ENCODE measurements at places on chromosomes 3 and 15. TPM values are rescaled to one million over a fixed set of nuclear protein-coding genes. Genes with fewer than 3 reads are reported as not detected.

DNA sequence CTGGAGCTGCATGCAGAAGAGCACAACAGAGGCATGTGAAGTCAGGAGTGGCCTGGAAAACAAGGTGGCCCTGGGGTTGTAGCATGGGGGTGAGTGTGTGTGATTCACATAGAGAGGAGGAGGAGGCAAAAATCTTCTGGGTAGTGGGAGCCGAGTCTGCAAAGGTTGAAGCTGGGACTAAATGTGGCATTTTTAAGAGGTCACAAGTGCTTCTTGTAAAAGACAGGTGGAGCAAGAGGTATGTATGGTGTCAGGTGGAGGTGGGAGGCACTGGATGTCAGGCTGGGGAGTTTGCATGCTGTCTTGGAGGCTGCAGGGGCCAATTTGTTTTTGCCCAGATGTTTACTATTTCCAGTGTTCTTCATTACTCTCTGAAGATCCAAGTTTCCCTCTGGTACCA is 42.4 kb downstream of the C3orf20 start:
- no peaks in the 10 kb centered on the region for H3K4me1 ChIP-seq
- no peak overlapping the region for H3K4me3 ChIP-seq
- no peaks in the 10 kb centered on the region for H3K36me3 ChIP-seq
- DNase-seq: no peak

DNA sequence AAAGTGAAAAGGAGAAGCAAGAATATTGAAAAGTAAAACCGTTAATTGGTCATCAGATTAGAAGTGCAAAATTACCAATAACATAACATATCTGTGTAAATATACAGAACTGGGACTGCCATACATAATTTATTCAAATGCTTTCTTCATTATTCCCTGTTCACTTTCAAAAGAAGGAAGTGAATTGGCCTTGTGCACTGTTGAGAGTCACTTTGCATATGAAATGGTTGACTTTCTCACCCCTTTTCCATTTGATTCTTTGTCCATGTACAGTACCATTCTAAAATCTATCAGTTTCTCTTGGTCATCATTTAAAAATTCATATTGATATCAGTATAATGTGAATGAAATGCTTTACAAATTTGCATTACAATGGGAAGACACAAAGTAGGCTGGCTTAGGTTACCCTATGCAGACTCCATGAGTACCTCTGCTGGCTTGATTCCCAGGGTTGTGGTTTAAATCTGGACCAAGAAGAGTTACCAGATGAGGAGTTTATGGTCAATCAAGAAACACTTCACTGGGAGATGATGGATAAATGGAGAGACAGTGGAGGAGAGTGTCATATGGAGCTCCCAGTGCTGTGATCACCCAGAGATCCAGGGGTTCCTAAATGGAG is 210.9 kb upstream of the TOPAZ1 start:
- no peak overlapping the region for H3K27ac ChIP-seq
- no peaks in the 10 kb centered on the region for H3K36me3 ChIP-seq
- no peak for DNase-seq
- H3K27me3 ChIP-seq: 0 out of 2 replicates have a peak, but pooled peaks cover 2% of the 10 kb centered on the region

GRCh38 chr3:72060447-72061034 is 275.6 kb upstream of the PROK2 start:
- H3K27ac ChIP-seq: no peak overlapping the region
- no peaks in the 10 kb centered on the region for H3K27me3 ChIP-seq
- no peak overlapping the region for H3K4me3 ChIP-seq
- H3K4me1 ChIP-seq: peaks cover 2% of the 10 kb centered on the region

GRCh38 chr15:52113235-52113634 is 660 bp upstream of the BCL2L10 start:
- H3K36me3 ChIP-seq: no peaks in the 10 kb centered on the region
- H3K4me1 ChIP-seq: no peaks in the 10 kb centered on the region
- no peaks in the 10 kb centered on the region for H3K27me3 ChIP-seq
- no peak for DNase-seq
- H3K4me3 ChIP-seq: no peak overlapping the region

DNA sequence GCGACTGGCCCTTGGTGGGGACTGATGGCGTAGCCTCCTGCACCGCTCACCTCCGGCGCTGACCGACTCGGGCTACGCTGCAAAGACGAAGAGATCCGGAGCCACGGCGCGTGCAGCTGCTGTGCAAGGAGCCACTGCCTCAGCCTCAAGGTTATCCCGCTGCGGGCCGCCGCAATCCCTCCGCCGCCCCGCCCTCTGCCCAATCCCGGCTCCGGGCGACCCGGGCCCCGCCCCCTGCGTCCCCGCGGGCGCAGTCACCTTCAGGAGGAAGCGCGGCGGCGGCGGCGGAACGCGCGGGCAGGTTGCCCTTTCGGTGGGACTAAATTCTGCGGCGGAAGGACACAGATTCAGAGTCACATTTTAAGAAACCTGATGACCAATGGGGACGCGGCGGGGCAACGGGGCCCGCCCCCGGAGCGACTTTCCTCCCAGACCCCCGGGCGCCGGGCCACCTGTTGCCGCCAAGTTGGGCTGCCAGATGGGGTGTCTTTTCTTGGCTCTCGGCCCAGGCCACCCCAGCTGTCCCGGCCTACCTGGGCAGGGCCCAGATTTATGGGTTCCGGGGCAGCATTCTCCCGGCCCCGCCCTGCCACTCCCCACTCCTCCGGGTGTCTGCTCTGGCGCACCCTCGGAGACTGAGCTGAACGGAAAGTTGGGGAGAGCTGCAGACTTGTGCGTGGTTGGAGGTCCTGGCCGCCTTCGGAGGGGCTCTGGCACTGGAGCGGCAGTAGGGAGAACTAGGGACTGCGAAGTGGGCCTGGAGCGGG is at the start of gene PKM:
Gene PKM, minus strand, starts transcription at position 125 of the 767 bp plus-strand sequence. CDS start 12,093 bp downstream, outside the sequence.
- no peaks in the 10 kb centered on the region for H3K27me3 ChIP-seq
- H3K4me1 ChIP-seq: peaks cover 39% of the 10 kb centered on the region
- DNase-seq: peak; percentile 98
- peaks cover 28% of the 10 kb centered on the region for H3K36me3 ChIP-seq

- no peak overlapping the region for H3K4me3 ChIP-seq
- no peak overlapping the region for H3K27ac ChIP-seq
- DNase-seq: no peak
- H3K4me1 ChIP-seq: peaks cover 26% of the 10 kb centered on the region
Measured at GRCh38 chr3:50673931-50674330, 796 bp upstream of the DOCK3 start.

DNA sequence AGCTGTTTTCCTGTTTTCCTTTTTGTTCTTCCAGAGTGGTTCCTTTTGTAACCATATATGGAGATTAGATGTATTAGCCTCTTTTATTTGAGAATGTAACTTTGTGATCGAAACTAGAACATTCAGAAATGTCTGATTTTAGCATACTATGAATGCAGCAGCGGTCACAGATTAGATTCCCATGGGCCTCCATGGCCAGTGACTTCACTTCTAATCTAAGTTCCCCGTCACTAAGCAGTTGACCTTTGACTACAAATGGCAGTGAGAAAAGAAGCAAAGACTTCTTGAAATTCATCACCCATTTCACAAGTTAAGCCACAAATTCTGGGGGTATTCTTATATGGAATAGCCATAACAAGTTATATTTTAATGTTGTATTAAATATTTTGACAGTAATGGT is 114.6 kb upstream of the FLNB start:
- DNase-seq: no peak
- no peak overlapping the region for H3K4me3 ChIP-seq
- peaks cover 9% of the 10 kb centered on the region for H3K4me1 ChIP-seq
- no peaks in the 10 kb centered on the region for H3K36me3 ChIP-seq
- H3K27me3 ChIP-seq: no peaks in the 10 kb centered on the region
- no peak overlapping the region for H3K27ac ChIP-seq

- H3K4me1 ChIP-seq: no peaks in the 10 kb centered on the region
- no peaks in the 10 kb centered on the region for H3K36me3 ChIP-seq
- no peak overlapping the region for H3K4me3 ChIP-seq
- no peaks in the 10 kb centered on the region for H3K27me3 ChIP-seq
- no peak overlapping the region for H3K27ac ChIP-seq
Measured at GRCh38 chr15:76134537-76134936, 74.8 kb downstream of the TMEM266 start.

DNA sequence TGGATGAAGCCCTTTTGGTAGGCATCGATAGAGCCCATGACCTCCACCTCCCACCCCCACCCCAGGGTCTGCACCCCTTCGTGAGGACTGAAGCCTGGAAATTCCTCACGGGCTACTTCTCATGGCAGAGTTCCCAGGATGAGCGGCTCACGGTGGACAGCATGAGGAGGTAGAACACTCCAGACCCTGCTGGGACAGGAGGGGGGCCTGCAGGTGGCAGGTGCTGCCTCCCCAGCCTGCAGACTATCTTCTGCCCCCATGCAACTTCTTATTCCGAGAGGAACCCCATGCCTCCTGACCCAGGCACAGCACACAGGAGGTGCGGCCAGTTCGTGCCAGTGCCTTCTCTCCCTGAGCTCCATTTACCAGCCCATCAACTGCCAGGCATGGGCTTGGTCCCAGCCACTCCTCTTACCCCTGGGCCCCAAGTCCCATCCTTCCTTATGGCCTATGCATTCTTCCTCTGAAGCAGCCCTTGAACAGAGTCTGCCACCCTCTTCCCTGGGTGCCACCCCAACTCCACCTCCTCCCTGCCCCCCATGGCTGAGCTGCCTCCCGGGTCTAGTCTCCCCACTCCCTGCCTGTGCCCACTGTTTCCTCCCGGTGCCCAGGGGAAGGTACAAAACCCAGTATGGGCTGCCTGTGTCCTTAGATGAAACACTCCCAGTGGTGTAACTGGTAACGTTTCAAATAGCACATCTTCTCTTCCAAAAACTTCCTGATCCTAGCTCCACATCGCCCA is 8.4 kb downstream of the TBC1D21 start:
- peaks cover 15% of the 10 kb centered on the region for H3K27me3 ChIP-seq
- no peak overlapping the region for H3K27ac ChIP-seq
- H3K4me3 ChIP-seq: no peak overlapping the region
- no peaks in the 10 kb centered on the region for H3K4me1 ChIP-seq
- DNase-seq: no peak
- no peaks in the 10 kb centered on the region for H3K36me3 ChIP-seq

DNA sequence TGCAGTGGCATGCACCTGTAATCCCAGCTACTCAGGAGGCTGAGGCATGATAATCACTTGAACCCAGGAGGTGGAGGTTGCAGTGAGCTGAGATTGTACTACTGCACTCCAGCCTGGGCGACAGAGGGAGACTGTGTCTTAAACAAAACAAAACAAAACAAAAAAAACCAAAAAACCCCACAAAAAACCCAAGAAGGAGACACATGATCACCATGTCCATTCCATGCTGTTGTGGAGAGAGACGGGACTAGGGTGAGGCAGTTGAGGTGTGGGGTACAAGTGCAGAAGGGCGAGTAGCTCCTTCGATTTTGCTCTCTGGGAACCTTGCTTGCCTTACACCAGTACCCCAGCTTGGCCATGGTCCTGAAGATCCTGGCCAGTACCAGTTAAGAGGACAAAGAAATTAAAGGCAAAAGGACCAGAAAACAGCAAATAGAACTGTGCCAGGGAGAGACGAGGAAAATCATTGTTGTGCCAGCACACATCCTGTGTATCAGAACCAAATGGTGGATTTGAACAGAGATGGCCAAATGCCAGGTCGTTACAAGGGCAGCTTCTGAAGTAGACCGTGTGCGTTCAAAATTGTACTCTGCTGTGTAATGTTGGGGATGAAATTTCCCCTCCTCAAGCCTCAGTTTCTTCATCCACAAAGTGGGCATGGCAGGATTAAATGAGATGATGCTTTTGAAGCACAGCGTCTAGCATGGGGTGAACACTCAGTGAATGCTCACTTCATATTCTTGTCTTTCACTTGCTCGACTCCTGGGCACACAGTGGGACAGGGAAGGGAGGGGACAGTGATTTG is 42.9 kb upstream of the CTSH start:
- no peaks in the 10 kb centered on the region for H3K36me3 ChIP-seq
- H3K4me3 ChIP-seq: no peak overlapping the region
- peak overlapping the region; percentile 59 for H3K27ac ChIP-seq
- DNase-seq: peak; percentile 9
- H3K27me3 ChIP-seq: no peaks in the 10 kb centered on the region

DNA sequence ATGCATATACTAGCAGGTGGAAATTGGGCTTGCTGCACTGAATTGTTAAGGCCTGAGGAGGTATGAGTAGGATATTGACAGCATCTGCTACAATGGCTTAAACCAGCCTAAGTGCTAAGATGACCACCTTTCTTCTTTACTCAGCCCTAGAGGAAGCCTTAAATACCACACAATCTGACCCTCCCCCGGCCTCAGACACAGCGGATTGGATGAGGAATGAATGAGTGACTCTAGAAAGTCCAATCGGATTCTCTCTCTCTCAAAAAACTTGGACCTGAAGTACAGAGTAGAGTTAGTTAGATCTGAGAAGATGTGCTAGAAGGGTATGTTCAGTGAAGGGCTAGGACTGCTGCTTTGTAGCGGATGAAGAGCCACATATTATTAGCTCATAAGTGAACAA is 39.9 kb upstream of the C3orf49 start:
- no peaks in the 10 kb centered on the region for H3K27me3 ChIP-seq
- H3K36me3 ChIP-seq: no peaks in the 10 kb centered on the region
- no peaks in the 10 kb centered on the region for H3K4me1 ChIP-seq
- no peak overlapping the region for H3K4me3 ChIP-seq
- H3K27ac ChIP-seq: no peak overlapping the region

GRCh38 chr3:85297291-85297690 is 338.5 kb downstream of the CADM2 start:
- H3K4me1 ChIP-seq: no peaks in the 10 kb centered on the region
- H3K4me3 ChIP-seq: no peak overlapping the region
- H3K27me3 ChIP-seq: no peaks in the 10 kb centered on the region
- DNase-seq: no peak

DNA sequence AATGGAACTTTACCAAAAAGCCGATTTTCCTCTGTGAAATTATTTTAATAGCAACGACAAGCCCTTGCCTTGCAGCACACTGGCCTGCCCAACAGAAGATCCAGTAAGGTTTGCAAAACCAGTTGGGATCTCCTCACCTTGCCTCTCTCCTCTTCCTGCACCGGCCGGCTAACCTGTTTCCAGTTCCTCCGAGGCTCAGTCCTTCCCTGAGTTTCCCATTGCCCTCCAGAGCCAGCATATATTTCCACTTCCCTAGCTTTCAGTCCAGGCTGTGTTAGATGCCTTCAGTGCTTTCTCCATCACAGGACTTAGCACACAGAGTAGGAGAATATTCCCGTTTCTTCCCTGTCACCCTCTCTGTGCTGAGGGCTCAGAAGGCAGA is 60.3 kb downstream of the NOX5 start:
- H3K27ac ChIP-seq: no peak overlapping the region
- DNase-seq: no peak
- peaks cover 16% of the 10 kb centered on the region for H3K4me1 ChIP-seq
- no peaks in the 10 kb centered on the region for H3K36me3 ChIP-seq
- H3K27me3 ChIP-seq: no peaks in the 10 kb centered on the region
- peak overlapping the region; percentile 47 for H3K4me3 ChIP-seq

DNA sequence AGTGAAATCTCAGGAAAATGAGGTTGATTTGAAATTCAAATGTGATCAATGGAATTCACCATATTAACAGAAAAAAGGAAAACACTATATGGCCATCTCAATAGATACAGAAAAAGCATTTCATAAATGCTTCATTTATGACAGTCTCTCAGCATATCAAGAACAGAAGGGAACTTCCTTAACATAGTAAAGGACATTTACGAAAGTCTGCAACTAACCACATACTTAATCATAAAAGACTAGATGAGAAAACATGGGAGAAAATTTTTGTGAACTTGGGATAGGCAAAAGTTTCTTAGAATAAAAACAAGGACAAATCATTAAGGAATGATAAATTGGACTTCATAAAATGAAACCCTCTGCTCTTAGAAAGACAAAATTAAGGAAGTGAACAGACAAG is 24.7 kb upstream of the TIPARP start:
- H3K27me3 ChIP-seq: no peaks in the 10 kb centered on the region
- H3K4me1 ChIP-seq: peaks cover 9% of the 10 kb centered on the region

The CSTA gene
- total RNA-seq: not detected

The NCK1 gene
- 42.2 TPM for total RNA-seq

The SLCO2A1 gene
- 0.16 TPM for total RNA-seq

The PIK3CA gene
- 15.2 TPM for total RNA-seq

The GAP43 gene
- total RNA-seq: not detected

The VIPR1 gene
- not detected for total RNA-seq

The DUOX2 gene
- not detected for total RNA-seq

The MASP1 gene
- 2.3 TPM for total RNA-seq

All from SJSA1 (cell line).